ENCODE measurements at places on chromosomes 1 and 21.

GRCh38 chr1:39738622-39739366, at the start of gene PPIE:
TSS of gene PPIE (plus strand) at chr1:39738882. CDS start at chr1:39738901, 19 bp downstream.
- peak; percentile 85 for DNase-seq

- peak; percentile 24 for DNase-seq
These were observed 553 bp downstream of the TTF2 start for GRCh38 chr1:117060441-117061317.

DNA sequence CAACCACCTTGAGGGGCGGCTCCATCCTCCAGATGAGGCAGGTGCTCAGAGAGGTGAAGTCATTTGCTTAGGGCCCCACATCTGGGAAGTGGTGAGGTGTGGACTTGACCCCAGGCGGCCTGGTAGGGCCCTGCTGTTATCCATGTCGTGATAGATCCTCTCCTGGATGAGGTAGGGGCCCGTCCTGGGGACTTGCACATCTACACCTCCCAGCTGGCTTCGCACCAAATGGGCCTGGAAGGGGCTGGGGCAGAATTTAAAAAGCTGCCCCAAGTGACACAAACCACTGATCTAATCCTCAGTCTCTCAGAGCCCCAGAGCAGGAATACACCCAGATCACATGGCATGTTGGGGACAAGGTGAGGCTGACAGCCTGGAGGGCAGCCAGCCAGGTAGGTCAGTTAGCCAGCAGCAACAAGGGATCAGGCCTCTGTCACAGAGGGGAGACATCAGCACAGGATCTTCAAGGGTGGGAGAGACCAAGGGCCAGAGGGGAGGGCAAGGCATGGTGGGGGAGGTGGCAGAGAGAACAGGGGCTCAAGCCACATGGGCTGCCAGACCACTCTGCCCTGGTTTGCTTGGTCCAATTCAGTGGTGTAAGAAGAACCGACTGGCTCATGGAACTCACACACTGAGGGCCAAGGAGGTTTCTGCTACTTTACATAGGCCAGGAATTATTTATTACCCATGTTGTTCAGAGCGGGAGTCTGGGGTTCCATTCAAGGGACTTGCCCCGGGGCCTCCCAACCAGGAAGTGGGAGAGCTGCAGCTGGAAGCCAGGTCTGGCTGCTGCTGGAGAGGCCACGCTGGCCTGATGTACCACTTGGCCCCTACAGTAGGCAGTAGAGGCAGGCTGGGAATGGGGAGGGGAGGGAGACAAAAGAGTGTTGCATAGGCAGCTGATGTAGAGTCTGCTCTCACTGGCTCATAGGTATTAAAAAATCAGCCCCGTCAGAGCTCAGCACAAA, 12.1 kb downstream of the LRP8 start:
- no peak for DNase-seq

GRCh38 chr1:173044656-173045055, 6.1 kb downstream of the TNFSF18 start:
- no peak for DNase-seq

DNA sequence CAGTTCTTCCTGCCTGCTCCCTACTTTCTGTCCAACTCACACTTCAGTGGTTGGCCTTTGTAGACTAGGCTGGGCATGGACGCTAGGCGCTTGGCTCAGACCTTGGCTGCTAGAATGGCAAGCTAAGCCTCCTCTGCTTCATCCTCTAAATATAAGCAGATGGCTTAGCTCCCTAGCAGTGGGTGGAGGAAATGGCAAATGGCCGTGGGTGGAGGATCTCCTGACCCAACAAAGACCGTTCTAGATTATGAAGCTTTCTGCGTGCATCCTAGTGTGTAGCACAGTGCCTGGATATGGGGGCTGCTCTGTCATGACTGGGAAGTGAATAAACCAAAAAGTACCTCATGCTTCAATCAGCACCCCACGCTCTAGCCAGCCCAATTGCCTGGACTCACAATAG, 10.4 kb upstream of the ETV3L start:
- peak; percentile 62 for DNase-seq

- DNase-seq: no peak
These were observed 133.7 kb upstream of the RUNX3 start for GRCh38 chr1:25063591-25064416.

- DNase-seq: no peak
These were observed 104.6 kb upstream of the IVNS1ABP start for GRCh38 chr1:185421485-185422107.

GRCh38 chr1:230429067-230429735, 3.1 kb upstream of the PGBD5 start:
- DNase-seq: no peak

- no peak for DNase-seq
These were observed 172.7 kb downstream of the NPHP4 start for GRCh38 chr1:5819391-5820025.

GRCh38 chr21:38478782-38479181, 19.5 kb downstream of the ERG start:
- DNase-seq: no peak

DNA sequence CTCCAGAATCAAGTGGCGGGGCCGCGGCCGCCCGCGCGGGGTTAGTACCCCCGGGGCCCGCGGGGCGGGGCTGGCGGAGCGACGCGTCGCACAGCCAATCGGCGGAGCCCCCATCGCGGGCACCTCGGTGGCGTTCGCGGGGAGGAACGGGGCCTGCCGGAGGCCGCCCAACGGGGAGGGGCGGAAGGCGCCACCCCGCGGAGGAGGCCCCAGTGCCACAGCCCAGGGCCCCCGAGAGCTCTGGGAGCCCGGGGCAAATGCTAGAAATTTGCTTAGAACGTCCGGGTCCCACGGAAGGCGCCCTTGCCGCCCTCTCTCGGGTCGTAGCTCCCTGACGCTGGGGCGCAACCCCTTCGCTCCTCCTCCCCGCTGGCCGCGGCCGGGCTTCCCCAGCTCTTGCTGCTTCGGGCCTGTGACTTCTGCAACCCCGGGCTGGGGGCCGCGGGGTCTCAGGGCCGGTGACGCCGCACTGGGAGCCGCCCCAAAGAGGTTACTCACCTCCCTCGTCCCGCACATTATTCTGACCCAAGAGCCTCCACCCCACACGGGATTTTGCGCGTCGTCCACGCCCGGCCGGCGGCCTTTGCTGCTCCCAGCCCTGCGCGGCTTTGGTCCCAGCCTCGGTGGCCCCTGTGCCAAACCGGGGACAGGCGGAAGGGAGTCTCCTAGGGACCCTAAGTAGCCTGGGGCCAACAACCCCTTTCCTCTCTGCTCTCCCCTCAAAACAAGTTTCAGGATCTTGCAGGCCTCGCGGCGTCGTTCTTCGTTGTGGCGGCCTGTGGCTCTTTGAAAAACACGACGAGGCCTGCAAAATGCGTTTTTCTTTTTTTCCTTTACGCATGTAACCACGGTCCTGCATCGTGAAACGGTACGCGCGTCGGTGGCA, at the start of gene RUNX3:
Gene RUNX3 (minus strand): TSS at position 17 of the 886 bp plus-strand sequence. CDS start 408 bp downstream, outside the sequence.
- peak; percentile 87 for DNase-seq

DNA sequence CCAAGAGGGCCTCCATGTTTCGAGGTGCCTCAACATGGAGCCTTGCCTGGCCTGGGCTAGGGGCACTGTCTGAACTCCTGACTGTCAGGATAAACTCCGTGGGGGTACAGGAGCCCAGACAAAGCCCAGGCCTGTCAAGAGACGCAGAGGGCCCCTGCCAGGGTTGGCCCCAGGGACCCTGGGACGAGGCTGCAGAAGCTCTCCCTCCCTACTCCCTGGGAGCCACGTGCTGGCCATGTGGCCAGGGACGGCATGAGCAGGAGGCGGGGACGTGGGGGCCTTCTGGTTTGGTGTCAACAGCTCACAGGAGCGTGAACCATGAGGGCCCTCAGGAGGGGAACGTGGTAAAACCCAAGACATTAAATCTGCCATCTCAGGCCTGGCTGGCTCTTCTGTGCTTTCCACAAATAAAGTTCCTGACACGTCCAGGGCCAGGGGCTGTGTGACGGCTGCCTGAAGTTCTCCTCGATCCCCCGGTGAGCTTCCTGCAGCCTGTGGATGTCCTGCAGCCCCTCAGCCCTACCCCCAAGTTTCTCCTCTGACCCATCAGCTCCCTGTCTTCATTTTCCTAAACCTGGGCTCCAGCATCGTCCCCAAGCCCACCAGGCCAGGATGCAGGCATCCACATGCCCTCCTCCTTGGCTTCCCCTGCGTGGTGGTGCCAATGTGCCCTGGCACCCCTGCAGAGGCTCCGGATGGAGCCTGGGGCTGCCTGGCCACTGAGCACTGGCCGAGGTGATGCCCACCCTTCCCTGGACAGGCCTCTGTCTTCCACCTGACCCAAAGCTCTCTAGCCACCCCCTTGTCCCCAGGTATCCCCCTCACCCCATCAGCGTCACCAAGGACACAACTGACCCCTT, 12.8 kb upstream of the LRRC3 start:
- no peak for DNase-seq

GRCh38 chr1:157170677-157171515, 32.7 kb upstream of the ETV3 start:
- DNase-seq: no peak

DNA sequence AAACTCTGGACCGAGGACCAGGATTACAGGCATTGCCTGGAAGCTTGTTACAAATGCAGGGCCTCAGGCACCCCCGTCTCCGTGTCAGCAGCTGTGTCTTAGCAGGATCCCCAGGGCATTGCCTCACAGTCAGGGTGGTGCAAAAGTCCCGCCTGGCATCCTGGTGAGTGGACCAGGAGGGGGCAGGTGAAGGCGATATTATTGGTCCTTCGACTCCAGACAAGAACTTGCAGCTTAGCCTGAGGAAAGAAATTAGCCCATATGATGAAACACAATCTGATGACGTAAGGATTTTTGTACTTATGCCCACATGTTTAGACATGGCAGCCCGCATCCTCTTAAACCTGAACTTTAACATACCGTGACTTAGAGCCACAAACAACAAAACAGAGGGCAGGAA, 40.8 kb downstream of the RSPH1 start:
- no peak for DNase-seq

DNA sequence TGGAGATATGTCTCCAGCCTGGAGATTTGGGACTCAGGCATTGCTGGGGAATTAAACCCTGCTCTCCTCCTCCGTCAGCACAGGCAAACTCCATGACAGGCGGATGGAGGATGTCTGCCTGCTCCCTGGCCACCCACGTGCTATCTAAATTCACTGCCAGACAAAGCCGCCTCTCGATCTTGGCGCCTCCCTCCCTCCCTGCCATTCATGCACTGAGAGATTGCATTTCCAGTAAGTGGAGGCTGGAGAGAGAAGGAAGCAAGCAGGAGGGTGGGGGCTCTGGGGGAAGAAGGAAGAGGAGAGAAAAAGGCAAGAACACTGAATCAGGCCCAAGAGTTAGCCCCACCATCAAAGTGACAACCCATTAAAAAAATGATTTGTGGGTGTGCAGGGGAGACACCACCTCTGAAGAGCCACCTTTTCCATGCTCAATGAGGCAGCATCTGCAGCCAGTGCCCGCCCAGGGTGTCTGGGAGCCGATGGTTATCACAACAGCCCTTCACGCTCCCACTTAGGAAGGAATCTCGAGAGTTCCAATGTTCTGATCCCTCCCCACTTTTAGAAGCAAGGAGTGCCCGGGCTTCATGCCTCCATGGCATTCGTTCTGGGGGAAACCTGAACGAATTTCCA, 183.0 kb downstream of the HIVEP3 start:
- no peak for DNase-seq

DNA sequence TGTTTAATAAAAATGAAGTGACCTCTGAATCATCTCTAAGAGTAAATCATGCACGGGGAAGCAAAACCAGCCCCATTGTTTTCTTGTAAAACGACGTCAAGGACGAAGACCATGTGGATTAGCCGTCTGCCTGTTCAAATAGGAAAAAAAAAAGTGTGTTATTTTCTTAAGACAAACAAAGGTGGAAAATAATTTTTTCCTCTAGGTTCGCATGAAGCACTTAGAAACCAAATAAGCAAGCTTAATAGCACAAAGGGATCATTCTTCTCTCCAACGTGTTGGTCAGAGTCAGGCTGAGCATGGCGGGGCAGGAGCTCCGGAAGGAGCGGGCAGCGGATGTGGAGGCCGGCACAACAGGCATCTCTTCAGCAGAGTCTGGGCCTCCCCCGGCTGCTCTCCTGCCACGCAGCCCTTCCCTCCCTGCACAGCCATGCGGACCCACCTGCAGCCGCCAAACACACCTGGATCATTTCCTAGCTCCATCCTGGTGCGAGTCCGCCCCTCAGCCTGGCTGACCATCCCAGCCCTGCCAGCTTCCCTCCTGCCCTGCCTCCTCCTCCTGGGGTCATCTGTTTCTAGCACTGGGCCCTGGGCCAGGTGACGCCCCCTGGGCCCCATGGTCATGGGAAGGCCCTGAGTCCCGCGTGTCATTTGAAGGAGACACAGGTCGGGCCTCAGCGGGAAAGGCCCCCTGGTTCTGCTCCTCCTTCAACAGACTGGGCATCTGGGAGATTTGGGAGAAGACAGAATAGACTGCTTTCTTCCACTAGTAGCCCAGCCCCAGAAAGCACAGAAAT, 40.2 kb downstream of the MX1 start:
- no peak for DNase-seq

- DNase-seq: no peak
These were observed 15.5 kb upstream of the JAK1 start for GRCh38 chr1:64981601-64982533.

GRCh38 chr1:205309741-205310140, 11.8 kb downstream of the NUAK2 start:
- no peak for DNase-seq

DNA sequence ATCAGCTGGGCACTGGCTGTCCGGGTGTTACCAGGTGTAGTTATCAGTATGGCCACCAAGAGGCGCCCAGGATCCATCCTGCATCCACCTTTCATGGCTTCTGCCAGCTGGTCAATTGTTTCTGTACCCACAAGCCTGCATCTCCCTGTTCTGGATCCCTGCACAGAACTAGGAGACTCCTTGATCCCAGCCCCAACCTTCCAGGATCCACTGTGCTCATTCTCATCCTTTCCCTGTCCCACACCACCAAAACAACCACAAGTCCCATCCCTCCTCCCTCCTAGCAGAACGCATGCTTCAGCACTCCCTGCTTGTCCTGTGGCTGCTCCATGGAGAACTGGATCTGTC, 27.2 kb upstream of the FOXE3 start:
- DNase-seq: no peak

DNA sequence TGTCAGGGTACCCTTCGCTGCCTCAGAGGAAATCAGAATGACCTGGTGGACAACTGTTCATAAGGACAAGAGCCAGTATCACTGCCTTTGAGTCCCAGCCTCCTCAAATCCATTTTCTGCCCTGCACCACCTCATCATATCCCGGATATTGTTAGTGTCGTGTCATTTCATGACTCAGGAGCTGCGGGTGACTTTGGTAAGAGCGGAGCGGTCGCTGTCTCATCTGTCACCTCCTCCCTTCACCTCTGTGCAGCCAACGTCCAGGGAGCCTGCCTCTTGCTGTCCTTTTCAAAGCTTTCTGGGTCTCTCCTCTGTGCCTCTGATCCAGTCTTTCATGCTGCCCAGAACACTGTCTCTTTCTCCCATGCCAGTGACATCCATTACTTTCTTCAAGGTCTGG, 7.0 kb upstream of the C1orf198 start:
- no peak for DNase-seq

GRCh38 chr1:9687874-9688582, 36.5 kb downstream of the PIK3CD start:
- DNase-seq: no peak

DNA sequence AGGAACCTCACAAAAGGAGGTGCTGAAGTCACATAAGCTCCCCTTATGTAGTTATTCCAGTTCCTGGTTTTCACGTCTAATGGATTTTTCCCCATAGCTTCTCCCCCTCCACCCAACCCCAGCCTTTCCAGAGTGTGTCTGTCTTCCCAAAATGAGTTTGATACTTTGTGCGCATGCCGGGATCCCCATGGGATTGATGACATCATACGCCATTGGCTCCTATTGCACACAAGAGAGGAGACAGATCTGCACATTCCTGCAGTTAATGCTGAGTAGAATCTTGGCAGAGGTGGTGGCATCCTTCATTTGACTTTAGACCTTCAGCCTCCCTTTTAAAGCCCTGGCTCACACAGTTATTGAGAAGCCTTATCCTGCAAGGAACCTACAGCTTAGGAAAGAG, 71.4 kb downstream of the DDR2 start:
- no peak for DNase-seq

GRCh38 chr1:117759535-117759934, 153.7 kb downstream of the TENT5C start:
- DNase-seq: no peak
